ENCODE measurements at places on chromosomes 5 and 9.

DNA sequence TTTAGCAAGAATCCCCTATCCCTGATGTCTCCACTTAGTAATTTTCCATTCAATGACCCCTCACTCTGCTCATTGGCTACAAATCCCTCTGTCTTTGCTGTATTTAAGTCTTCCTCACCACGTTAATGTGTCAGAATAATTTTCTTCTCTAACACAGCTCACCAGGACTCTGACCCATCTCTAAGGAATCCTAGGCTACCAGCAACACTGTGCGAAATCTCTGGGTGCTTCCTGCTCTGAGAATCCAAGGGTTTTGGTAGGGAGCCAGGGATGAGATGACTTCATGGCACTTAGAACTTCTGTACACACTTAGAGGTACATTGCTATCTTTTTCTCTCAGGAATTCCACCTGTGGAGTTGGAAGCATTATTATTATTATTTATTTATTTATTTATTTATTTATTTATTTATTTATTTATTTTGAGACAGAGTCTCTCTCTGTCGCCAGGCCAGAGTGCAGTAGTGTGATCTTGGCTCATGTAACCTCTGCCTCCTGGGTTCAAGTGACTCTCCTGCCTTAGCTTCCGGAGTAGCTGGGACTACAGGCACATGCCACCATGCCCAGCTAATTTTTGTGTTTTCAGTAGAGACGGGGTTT, 53.5 kb downstream of the FOXI1 start:
- DNase-seq = no peak

- DNase-seq = no peak
Observed at GRCh38 chr9:82722051-82722450, 340.9 kb downstream of the RASEF start.

DNA sequence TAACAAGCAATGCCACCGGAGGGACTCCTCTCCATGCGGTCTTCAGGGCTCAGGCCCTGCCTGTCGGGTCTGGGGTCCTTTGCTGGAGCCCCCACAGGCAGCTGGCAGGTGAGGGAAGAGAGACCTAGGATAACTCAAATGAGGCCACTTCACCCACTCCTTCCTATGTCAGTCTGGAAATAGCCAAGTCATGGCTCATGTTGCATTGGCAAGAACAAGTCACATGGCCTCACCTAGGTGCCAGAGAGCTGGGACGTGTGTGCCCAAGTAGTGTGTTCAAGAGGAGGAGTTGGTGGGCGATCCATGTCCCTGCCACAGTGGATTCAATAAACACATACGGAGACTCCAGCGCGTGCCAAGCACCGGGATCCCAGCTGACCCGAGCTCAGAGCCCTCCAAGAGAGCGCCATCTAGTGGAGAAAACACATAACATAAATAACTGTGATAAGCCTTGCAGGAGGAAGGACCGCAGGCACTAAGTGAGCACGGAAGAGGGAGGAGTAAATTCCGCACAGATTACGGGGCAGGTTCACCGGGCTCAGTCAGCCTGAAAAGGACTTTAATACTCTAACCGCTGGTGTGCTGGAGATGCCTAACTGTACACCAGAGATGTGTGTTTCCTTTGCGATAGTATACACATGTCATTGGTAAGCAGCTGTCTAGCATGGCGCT, 580.8 kb downstream of the CCDC171 start:
- DNase-seq = peak; percentile 32

DNA sequence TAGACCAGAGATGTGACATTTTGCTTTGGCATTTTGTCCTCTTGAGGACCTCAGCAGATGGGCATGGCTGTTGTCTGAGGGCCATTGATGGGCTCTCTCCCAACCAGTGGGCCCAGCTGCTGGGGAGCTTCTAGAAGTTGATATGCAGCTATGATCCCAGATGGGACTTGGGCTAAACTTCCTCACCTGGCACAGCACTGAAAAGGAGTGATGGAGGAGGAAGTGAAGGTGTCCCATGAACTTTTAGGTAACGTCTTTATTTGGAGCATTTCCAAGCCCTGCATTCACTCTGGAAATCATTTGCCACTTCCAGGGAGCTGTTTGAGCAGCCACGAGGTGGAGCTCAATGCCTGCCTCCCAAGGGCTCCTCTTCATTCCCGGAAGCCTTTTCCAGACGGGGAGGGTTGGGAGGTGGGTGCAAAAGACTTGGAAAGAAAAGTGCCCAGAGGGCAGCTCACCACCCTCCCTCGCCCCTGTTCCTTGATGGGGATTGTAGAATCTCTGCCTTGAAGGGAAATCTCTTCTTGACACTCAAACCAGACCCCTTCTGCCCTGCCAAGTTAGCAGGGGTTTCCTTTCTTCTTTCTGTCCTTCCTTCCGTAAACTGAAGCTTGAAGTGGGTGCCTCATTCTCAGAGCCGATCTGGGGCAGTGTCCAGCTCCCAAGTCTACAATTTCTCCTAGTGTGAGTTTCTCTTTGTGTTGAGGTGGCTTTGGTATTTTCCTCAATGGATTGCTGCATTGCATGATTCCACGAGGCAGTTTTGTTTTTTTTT, 18.1 kb upstream of the NEUROG1 start:
- DNase-seq = no peak

- no peak for DNase-seq
Observed at GRCh38 chr5:141714542-141715310, 32.7 kb upstream of the ARAP3 start.

DNA sequence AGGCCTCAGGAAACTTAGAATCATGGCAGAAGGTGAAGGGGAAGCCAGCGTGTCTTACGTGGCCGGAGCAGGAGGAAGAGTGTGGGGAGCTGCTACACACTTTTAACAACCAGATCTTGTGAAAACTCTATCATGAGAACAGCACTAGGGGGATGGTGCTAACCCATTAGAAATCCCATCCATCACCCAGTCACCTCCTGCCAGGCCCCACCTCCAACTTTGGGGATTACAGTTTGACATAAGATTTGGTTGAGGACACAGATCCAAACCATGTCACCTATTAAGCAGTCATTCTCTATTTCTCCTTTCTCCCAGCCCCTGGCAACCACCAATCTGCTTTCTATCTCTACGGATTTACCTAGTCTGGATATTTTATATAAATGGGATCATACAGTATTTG, 26.9 kb downstream of the PBX3 start:
- no peak for DNase-seq

- peak; percentile 75 for DNase-seq
Observed at GRCh38 chr5:147310059-147310704, 75.4 kb downstream of the STK32A start.

GRCh38 chr9:32665101-32665500, 29.6 kb upstream of the TAF1L start:
- no peak for DNase-seq

GRCh38 chr5:98783051-98783649, 9.7 kb downstream of the RGMB start:
- no peak for DNase-seq

- no peak for DNase-seq
Observed at GRCh38 chr5:12920527-12920926, 1016.3 kb upstream of the CTNND2 start.

- DNase-seq = no peak
Observed at GRCh38 chr9:127856094-127856728, 1.8 kb upstream of the ENG start.

GRCh38 chr9:4306777-4307121, 6.9 kb upstream of the GLIS3 start:
- no peak for DNase-seq

- no peak for DNase-seq
Observed at GRCh38 chr5:87432460-87432859, 19.7 kb upstream of the CCNH start.

- no peak for DNase-seq
Observed at GRCh38 chr9:4799775-4800174, 7.0 kb downstream of the RCL1 start.

DNA sequence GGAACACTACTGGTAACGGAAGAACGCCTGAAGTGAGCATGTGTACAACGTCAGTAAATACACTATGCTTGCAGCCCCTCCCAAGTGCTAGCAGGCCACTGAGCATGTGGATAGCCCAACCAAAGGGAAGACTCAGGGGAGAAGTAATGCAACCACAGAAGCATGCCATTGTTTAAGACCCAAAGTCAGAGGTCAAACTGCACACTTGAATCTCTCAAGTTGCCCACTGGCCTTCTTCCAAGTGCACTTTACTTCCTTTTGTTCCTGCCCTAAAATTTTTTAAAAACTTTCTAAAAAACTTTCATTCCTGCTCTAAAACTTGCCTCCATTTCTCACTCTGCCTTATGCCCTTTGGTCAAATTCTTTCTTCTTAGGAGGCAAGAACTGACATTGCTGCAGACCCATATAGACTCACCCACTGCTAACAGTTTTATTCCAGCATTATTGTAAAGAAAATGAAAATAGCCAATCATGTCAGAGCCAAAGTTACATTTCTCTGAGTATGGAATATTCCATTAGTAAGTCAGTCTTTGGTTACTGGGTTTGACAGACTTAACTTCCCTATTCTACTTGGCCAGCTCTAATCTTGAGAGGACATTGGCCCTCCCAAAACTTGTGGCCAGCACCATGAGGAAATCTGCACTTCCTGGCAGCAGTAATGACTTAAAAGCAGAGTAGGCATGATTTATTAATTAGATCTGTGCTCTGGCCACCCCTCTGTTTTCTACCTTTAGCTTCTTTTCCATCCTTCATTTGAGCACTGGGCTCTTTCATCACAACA, 76.9 kb downstream of the TSSK1B start:
- no peak for DNase-seq

GRCh38 chr5:61069150-61069549, 93.1 kb downstream of the SMIM15 start:
- DNase-seq = no peak

GRCh38 chr5:119273391-119273839, 82.4 kb upstream of the TNFAIP8 start:
- DNase-seq = no peak

- no peak for DNase-seq
Observed at GRCh38 chr9:115373710-115374045, 255.7 kb upstream of the TNC start.

DNA sequence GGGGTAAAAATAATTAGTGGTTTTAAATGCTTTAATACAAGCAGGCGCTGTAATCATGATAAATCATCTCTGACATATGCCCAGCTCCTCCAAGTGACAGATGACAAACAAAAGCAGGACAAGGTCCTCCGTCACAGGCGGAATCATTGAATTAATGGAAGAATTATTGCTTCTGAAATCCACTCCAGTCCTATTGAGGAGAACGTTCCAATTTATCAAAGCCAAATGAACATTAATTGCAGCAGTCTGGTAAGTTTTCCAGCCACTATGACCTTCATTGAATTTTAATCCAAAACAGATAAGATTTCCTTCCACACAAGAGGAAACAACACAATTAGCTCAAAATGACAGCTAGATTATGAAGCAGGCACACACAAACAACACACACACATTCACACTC, 136.8 kb downstream of the ASTN2 start:
- DNase-seq = peak; percentile 70

DNA sequence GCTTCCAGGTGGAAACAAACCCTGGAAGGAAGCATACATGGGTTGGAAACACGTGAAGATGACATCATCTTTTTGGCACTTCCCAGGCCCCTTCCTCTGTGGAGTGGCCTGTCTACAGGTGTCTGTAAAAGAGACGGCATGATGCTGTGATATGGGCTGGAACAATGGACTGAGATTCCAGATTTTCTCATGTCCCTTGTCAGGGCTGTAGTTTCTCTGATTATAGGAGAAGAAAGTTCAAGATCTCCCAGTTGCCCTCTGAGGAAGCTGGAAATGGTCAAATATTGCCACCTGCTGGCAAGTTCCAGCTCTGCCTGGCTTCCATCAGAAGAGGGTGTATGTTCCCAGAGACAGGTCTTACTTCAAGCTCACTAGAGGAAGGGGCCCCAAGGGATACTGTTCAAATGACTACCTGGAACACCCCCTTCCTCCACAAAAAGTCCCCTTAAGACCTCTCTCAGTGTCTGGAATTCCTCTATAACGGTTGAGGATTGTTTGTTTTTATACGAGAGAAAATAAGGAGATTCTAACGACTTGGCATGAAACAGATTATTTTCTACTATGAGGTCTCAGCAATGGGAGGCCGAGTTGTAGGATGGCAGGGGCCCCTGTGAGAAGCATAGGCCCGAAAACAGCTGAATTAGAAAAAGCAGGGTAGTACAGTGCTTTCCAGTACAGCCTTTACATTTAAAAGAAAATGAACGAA, 7.3 kb upstream of the ANXA6 start:
- peak; percentile 19 for DNase-seq

DNA sequence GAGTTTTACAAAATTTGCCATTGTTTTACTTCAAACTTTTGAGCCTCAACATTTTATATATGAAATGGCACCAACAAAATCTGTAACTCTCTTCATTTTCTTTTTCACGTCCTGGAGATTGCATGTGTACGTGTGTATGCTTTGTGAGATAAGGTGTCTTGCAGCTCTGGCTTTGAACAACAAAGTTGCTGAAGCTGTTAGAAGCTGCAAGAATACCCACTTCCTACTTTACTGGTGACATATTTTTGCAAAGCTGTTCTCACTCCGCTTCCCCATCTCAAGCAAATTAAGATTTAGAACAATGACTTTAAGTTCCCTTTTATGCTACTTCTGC, 41.8 kb downstream of the FYB1 start:
- DNase-seq = no peak

- no peak for DNase-seq
Observed at GRCh38 chr5:6190838-6191237, 187.5 kb downstream of the MED10 start.
